ENCODE measurements at places on chromosomes 4 and X.

DNA sequence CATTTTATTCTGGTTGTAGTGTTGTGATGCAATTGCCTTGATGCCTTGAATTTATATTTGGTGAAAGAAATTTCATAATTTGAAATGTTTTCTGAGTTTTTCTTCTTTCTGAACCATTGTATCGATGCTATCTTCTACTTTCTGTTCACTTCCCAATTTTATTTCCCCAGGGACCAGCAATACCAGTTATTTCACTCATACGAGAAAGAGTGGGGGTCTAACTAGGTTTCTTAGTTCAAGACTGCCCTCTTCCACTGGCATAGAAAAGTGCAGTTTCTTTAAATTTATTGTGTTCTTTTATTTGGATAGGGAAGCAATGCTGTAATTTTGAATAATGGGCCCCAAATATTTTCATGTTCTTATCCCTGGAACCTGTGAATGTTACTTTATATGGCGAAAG is 544.0 kb upstream of the ADGRL3 start:
- H3K27ac ChIP-seq, result no peak overlapping the region
- DNase-seq, result no peak
- no peaks in the 10 kb centered on the region for H3K27me3 ChIP-seq

GRCh38 chr4:5870701-5871100 is 22.2 kb downstream of the CRMP1 start:
- no peak for DNase-seq
- H3K27ac ChIP-seq, result no peak overlapping the region
- H3K4me1 ChIP-seq, result no peaks in the 10 kb centered on the region
- 0 out of 2 replicates have a peak, but pooled peaks cover 8% of the 10 kb centered on the region for H3K36me3 ChIP-seq

DNA sequence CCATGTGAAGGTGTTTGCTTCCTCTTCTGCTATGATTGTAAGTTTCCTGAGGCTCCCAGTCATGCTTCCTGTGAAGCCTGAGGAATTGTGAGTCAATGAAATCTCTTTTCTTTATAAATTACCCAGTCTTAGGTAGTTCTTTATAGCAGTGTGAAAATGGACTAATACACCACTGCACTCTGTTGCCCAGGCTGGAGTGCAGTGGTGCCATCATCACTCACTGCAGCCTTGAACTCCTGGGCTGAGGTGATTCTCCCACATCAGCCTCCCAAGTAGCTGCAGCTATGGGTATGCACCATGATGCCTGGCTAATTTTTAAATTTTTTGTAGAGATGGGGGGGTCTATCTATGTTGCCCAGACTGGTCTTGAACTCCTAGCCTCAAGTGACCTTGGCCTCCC is 15.8 kb upstream of the IGFBP7 start:
- no peaks in the 10 kb centered on the region for H3K36me3 ChIP-seq
- H3K4me1 ChIP-seq, result no peaks in the 10 kb centered on the region
- H3K27me3 ChIP-seq, result no peaks in the 10 kb centered on the region
- no peak overlapping the region for H3K27ac ChIP-seq

GRCh38 chr4:176949029-176949428 is 156.3 kb upstream of the VEGFC start:
- no peaks in the 10 kb centered on the region for H3K27me3 ChIP-seq
- no peaks in the 10 kb centered on the region for H3K4me1 ChIP-seq
- no peaks in the 10 kb centered on the region for H3K36me3 ChIP-seq

DNA sequence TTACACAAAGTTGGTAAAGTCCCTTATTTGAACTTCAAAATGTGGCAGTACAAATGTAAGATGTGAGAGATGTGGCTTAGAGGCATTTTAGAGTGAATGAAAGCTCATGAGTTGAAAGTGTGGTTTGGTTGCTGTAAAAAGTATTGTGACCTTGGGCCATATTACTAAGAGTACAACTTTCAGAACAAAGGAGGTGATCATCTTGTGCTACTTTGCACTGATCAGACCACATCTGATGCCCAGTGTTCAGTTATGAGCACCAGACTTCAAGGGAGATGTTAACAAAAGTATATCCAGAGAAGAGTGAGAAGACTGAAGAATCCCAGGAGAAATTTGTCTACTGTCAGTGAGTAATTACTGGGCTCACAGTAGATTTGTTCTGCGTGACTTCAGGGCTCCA is 30.2 kb downstream of the NLGN3 start:
- peaks cover 2% of the 10 kb centered on the region for H3K4me1 ChIP-seq
- DNase-seq, result no peak

GRCh38 chr4:98260047-98260578 is 1.1 kb upstream of the RAP1GDS1 start:
- peaks cover 3% of the 10 kb centered on the region for H3K4me1 ChIP-seq
- H3K27ac ChIP-seq, result no peak overlapping the region
- no peaks in the 10 kb centered on the region for H3K27me3 ChIP-seq
- H3K4me3 ChIP-seq, result peak overlapping the region; percentile 72
- no peaks in the 10 kb centered on the region for H3K36me3 ChIP-seq

DNA sequence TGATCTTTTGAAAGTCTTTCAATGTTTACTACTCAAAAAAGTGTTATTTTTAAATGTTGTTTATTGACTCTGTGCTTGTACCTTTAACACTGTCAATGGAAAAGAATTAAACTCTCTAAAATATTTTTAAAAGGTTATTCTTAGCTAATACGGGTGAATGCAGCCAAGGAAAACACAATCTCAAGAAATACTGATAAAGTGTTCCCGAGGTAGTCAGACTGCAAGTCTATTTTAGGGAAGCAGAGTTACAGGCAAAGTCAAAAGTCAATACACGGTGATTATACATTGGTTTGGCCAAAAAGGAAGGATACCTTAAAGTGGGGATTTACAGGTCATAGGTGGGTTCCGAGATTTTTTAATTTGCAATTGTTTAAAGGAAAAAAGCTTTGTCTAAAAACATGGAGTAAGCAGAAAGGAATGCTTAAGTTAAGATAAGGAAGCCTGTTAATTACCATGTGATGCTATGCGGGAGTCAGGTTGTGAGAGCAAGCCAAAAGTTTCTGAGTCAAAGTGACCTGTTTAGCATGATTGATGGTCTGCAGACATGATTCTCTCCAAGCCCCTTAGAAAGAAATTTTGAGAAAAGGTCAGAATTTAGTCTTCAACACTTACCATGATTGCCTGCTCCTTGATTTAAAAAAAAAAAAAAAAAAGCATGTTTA is 288.4 kb downstream of the KLHL4 start:
- no peaks in the 10 kb centered on the region for H3K4me1 ChIP-seq
- H3K36me3 ChIP-seq, result no peaks in the 10 kb centered on the region
- no peak overlapping the region for H3K4me3 ChIP-seq

DNA sequence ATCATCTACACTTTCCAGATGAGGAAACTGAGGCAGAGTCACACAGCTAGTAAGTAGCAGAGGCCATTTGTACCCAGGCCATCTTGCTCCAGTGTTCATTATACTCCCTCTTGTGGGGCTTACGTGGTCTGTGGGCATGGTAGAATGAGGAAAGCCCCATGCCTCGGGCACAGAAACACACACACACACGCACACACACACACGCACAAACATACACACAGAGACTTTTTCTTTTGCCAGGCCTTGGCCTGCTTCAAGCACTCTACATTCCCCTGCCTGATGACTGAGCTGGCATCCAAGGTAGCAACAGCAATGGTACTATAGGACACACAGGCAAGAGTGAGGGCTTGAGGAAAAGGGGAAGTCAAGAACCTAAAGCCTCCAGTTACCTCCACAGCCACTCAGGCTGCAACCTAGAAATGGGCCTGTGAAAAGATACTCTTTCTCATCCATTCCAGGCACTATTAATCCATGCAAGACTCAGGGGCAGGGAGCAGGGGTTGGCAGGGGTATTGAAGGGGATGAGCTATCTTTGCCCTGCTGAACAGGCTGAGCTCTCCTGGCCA is 43.6 kb downstream of the STARD8 start:
- no peak overlapping the region for H3K27ac ChIP-seq
- H3K36me3 ChIP-seq, result no peaks in the 10 kb centered on the region
- DNase-seq, result no peak
- peaks cover 1% of the 10 kb centered on the region for H3K4me1 ChIP-seq
- no peak overlapping the region for H3K4me3 ChIP-seq

- no peaks in the 10 kb centered on the region for H3K36me3 ChIP-seq
- DNase-seq, result no peak
- H3K4me1 ChIP-seq, result no peaks in the 10 kb centered on the region
- H3K4me3 ChIP-seq, result no peak overlapping the region
- H3K27me3 ChIP-seq, result no peaks in the 10 kb centered on the region
These were observed 394.9 kb upstream of the BOD1L1 start for GRCh38 chr4:14022456-14022855.

- H3K27me3 ChIP-seq, result no peaks in the 10 kb centered on the region
- no peak overlapping the region for H3K4me3 ChIP-seq
- H3K4me1 ChIP-seq, result no peaks in the 10 kb centered on the region
- DNase-seq, result no peak
These were observed 16.0 kb upstream of the UVSSA start for GRCh38 chr4:1330761-1331590.

DNA sequence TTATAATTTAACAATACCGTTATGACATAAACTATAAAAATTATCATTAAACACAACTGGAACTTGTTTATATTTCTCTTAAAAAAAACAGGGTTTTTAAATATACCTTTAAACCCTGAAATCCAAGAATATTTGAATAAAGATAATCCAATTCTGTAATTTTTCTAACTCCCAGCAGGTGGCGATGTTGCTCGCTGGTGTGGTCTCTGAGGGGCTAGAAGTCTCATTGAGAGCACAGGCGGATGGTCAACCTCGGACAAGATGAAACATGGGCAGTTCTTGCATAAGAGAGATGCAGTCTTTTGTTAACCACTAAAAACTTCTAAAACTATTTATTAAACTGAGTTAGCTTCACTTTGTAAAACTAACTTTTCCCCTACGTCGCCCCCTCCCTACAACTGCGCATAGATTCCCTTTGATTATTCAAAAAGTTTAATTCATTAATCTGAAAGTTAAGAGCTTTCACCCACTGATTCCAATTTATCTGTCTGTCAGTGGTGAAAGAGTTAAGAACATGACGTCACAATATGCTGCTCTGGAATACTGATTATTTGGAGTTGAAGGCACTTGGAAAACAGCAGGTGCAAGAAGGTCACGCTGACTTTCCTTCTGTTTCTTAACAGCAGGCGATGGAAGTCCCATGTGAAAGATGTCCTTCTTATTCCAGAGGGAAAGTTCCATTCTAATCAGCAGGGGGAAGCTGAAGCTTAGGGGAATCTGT is 29.5 kb downstream of the DMP1 start:
- no peaks in the 10 kb centered on the region for H3K36me3 ChIP-seq
- H3K27me3 ChIP-seq, result no peaks in the 10 kb centered on the region
- DNase-seq, result peak; percentile 60
- H3K4me1 ChIP-seq, result no peaks in the 10 kb centered on the region
- no peak overlapping the region for H3K4me3 ChIP-seq

DNA sequence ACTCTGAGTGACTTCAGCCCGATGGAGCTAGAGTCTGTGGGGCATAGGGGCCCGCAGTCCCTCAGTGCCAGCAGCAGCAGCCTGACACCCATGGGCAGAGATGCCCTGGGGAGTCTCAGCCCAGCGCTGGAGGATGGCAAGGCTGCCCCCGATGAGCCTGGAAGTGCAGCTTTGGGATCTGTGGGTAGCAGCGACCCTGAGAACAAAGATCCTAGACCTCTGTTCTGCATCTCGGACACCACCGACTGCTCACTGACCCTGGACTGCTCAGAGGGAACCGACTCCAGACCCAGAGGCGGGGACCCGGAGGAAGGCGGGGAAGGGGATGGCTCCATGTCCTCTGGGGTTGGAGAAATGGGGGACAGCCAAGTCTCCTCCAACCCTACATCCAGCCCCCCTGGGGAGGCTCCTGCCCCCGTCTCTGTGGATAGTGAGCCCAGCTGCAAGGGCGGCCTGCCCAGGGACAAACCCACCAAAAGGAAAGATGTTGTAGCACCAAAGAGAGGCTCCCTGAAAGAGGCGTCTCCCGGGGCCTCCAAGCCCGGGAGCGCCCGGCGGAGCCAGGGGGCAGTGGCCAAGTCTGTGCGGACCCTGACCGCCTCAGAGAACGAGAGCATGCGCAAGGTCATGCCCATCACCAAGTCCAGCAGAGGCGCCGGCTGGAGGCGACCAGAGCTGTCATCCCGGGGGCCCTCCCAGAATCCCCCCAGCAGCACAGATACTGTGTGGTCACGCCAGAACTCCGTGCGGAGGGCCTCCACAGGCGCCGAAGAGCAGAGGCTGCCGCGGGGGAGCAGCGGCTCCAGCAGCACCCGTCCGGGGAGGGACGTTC is 39.5 kb downstream of the FHDC1 start:
- no peak for DNase-seq
- H3K36me3 ChIP-seq, result peaks cover 40% of the 10 kb centered on the region
- no peak overlapping the region for H3K4me3 ChIP-seq

GRCh38 chr4:6085028-6085690 is 66.9 kb upstream of the C4orf50 start:
- no peak overlapping the region for H3K4me3 ChIP-seq
- H3K27ac ChIP-seq, result no peak overlapping the region
- H3K27me3 ChIP-seq, result no peaks in the 10 kb centered on the region
- H3K36me3 ChIP-seq, result no peaks in the 10 kb centered on the region
- DNase-seq, result no peak

GRCh38 chrX:116194649-116195048 is 24.1 kb downstream of the AGTR2 start:
- no peaks in the 10 kb centered on the region for H3K36me3 ChIP-seq
- DNase-seq, result no peak
- H3K27ac ChIP-seq, result no peak overlapping the region

DNA sequence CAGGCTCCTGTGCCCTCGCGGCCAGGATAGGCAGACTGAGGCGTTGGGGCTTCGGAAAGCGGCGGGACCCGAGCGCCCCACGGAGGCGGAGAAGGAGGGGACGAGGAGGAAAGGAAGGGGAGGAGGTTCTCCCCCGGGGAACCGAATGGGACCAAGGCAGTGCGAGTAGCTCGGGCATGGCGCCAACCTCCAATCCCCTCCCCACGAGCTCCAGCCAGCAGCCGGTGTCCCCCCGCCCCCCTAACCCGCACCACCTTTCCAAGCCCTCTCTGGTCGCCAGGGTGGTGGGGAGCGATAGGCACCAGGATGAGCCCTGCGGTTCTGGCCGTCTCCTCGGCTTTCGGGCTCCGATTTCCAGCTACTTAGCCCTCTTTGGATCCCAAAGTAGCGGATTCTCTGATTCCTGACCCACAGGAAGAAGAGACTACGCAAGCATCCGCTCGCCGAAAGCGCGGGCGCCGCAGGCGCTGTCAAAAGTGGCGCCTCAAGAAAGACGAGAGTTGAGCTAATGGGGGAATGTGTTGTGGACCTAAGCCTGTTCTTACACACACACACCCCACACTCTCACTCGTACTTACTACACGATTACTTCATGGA is 15.2 kb upstream of the ZIC3 start:
- H3K4me3 ChIP-seq, result no peak overlapping the region
- H3K36me3 ChIP-seq, result no peaks in the 10 kb centered on the region
- no peak overlapping the region for H3K27ac ChIP-seq
- H3K4me1 ChIP-seq, result 0 out of 2 replicates have a peak, but pooled peaks cover 2% of the 10 kb centered on the region

DNA sequence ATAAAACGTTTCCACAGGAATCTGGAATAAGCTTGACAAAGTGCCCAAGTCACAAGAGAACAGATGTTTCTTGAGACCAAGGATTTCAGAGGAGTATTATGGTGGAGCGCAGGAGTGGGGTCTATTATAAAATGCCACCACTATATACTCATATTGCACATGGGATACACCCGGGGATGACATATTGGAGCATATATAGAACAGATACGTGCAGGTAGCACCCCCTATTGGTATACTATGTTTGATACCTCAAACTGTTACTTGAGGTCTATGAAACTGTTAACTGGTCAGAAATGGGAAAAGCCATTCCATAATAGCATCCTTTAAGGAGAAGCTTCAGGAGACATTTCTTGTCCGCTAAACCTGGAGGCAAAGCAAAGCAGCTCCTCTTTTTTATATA is 86.0 kb downstream of the PCYT1B start:
- no peak overlapping the region for H3K27ac ChIP-seq
- H3K4me3 ChIP-seq, result no peak overlapping the region
- no peaks in the 10 kb centered on the region for H3K4me1 ChIP-seq
- H3K27me3 ChIP-seq, result no peaks in the 10 kb centered on the region
